T-helper 17 cell (primary cell): ENCODE measurements at places on chromosomes 5 and 9. TPM values are rescaled to one million over a fixed set of nuclear protein-coding genes. Genes with fewer than 3 reads are reported as not detected.

Gene ROR2
- 0.37 TPM for total RNA-seq

Gene KLHL3
- 17.5 TPM for total RNA-seq

Gene CDH9
- not detected for total RNA-seq

Gene MEGF10
- not detected for total RNA-seq

Gene CYLC2
- not detected for total RNA-seq

- no peak for DNase-seq
- no peaks in the 10 kb centered on the region for H3K27me3 ChIP-seq
- H3K36me3 ChIP-seq = no peaks in the 10 kb centered on the region
- H3K4me3 ChIP-seq = no peak overlapping the region
- no peaks in the 10 kb centered on the region for H3K4me1 ChIP-seq
Measured at GRCh38 chr9:119071636-119072035, 297.6 kb downstream of the BRINP1 start.

DNA sequence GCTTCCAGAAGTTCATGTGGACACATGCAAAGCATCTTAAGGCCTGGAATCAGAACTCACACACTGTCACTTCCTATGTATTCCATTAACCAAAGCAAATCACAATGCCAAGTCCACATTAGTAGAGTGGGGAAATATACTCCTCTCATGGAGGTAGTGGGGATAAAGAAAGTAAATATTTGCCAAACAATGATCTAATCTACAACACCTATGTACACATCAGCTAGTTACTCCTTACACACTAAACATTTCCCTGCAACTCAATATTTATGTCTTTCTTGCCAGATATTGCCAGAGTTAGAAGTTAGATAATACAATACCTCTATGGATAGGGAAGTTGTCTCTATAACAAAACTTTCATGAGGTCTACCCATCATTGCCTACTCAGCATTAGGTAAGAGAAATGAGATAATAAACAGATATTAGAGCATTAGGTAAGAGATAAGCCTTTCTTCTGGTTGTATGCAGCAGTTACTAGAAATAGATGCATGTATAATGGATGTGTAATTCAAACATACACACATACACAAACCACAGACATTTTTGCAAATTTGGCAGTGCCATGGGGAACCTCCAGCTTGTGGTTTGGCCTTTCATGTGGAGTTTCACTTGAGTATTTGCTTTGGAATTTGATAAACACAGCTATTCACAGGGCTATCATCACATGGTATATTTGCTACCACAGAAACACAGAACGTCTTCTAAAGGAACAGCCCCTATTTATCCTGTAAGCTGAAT, 196.5 kb downstream of the TLE1 start:
- no peak for DNase-seq
- no peaks in the 10 kb centered on the region for H3K4me1 ChIP-seq
- H3K27ac ChIP-seq = no peak overlapping the region

GRCh38 chr9:106704056-106704615, 158.8 kb upstream of the ZNF462 start:
- H3K4me1 ChIP-seq = no peaks in the 10 kb centered on the region
- no peak for DNase-seq
- no peak overlapping the region for H3K27ac ChIP-seq
- no peaks in the 10 kb centered on the region for H3K36me3 ChIP-seq

- H3K4me1 ChIP-seq = peaks cover 2% of the 10 kb centered on the region
- DNase-seq = no peak
- no peaks in the 10 kb centered on the region for H3K36me3 ChIP-seq
- H3K27me3 ChIP-seq = peaks cover 45% of the 10 kb centered on the region
- no peak overlapping the region for H3K27ac ChIP-seq
- H3K4me3 ChIP-seq = no peak overlapping the region
Measured at GRCh38 chr9:76737154-76737902, 26.9 kb upstream of the PCA3 start.

GRCh38 chr9:114117996-114118830, 19.1 kb upstream of the KIF12 start:
- H3K27me3 ChIP-seq = peaks cover 43% of the 10 kb centered on the region
- H3K27ac ChIP-seq = no peak overlapping the region
- no peak overlapping the region for H3K4me3 ChIP-seq
- no peaks in the 10 kb centered on the region for H3K4me1 ChIP-seq

GRCh38 chr9:130240410-130241197, 25.0 kb upstream of the HMCN2 start:
- no peaks in the 10 kb centered on the region for H3K27me3 ChIP-seq
- DNase-seq = no peak
- H3K27ac ChIP-seq = peak overlapping the region; percentile 51
- H3K36me3 ChIP-seq = no peaks in the 10 kb centered on the region
- H3K4me1 ChIP-seq = peaks cover 30% of the 10 kb centered on the region
- peak overlapping the region; percentile 28 for H3K4me3 ChIP-seq

DNA sequence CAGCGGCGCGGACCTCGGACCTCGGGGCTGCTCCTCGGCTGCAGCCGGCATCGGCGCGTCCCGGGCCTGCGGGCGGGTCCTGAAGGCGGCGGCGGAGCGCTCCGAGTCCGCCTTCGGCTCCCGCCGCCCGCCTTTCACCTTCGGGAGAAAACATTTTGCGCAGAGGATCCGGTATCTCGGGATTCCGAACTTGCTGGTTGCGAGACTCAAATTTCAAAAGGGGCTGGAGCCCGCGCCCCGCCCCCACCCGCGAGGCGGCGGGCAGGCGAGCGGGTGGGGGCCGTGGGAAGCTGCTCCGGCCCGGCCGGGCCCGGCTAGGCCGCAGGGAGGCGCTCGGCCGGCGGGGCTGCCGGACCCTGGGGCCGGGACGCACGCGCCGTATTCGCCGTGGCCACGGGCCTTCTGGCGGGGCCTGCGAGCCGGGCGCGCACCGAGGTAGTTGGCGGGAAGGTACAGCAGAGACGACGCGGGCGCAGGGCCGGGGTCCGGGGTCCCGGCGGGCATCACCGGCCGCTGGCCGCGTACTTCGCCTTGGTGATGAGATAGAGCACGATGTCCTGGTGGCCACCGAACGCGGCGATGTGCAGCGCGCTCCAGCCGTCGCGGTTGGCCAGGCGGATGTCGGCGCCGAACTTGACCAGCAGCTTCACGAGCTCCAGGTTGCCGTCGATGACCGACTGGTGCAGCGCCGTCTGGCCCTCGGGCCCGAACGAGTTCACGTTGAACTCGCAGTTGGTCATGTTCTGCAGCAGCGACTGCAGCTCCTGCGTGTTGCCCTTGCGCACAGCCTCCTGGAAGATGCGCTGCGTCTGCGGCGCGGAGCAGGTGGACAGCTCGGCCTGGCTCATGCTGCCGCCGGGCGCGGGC, 757 bp downstream of the NRARP start:
- H3K4me3 ChIP-seq = peak overlapping the region; percentile 81
- DNase-seq = peak; percentile 12
- peaks cover 7% of the 10 kb centered on the region for H3K4me1 ChIP-seq
- peaks cover 16% of the 10 kb centered on the region for H3K27me3 ChIP-seq
